SHP77 treated with DMSO at 0.1 percent for 48 hours (cell line): ENCODE measurements at places on chromosomes 4 and X.

DNA sequence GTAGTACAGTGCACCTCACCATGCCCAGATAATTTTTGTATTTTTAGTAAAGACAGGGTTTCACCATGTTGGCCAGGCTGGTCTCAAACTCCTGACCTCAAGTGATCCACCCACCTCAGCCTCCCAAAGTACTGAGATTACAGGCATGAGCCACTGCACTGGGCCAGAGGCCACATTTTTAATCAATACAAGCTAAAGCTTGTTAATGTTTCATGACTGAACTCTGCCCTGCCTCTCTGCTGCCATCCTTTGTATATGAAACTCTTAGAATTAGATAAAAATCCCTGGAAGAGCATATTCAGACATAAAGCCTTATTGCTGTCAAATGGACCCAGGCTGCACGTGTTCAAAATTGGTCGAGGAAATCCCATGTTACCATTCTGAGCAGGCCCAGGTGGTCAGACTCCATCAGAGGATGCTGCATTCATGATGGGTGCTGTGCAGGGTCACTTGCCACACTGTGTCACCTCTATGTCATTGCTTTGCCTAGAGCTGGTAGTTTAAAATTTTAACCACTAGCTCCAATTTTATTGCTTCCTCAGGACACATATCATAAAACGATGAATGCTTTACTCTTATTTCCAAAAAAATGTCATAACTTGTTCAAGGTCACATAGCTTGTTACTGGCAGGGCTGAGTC lies 45.2 kb downstream of the LNX1 start:
- DNase-seq, result no peak

DNA sequence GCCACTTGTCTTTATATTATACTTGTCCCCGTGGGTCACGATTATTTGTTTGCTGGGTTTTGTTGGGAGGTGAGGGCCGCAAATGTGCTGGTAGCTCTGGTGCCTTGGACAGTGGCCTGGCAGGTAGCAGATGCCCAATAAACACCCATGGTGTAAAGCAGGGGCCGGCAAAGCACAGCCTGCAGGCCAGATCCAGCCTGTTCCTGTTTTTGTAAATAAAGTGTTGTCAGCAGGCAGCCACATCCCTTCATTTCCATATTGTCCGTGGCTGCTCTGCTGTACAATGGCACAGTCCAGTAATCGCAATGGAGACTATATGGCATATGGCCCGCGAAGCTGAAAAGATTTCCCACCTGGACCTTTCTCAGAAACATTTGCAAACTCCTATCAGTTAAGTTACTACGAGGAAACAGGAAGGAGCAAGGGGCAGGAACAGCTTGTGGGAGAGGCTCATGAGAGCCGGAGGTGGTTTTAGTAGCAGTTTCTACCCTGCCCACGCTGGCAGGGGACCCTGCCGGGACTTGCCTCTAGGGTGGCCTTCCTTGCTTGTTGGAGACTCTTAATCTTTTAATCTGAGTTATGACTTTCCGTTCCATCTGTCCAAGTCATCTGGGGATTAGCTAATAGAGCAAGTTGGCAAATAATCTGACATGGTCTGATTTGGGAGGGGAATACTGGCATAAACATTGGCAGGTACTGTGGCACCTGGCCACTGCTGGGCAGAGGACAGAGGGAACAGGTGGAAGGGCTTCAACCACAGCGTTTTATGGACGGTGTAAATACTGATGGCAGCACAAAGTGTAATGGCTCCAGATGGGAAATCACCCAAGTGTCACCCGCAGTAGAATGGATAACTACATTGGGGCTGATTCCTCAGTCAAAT lies 19.6 kb downstream of the CLCN4 start:
- DNase-seq, result no peak

DNA sequence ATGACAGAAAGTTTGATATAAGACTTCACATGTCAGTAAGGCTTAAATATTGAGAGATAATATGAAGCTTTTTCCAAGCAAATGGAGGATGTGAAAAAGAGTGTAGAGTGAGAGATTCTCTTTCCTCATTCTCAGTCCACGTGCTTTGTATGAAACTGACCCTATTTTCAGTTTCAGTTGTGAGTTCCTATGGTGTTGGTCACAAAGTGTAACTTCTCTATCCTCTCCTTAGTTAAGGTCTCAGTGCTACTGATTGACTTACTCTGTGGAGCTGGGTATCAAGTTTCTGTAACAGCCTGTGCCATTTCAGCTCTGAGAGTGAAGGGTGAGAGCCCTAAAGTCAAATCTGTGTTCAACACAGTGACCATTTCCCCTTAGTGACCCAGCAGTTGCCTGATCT lies 277.2 kb downstream of the EPHA5 start:
- no peak for DNase-seq

- DNase-seq, result no peak
These were observed 31.6 kb downstream of the RNF4 start for GRCh38 chr4:2500547-2500946.

DNA sequence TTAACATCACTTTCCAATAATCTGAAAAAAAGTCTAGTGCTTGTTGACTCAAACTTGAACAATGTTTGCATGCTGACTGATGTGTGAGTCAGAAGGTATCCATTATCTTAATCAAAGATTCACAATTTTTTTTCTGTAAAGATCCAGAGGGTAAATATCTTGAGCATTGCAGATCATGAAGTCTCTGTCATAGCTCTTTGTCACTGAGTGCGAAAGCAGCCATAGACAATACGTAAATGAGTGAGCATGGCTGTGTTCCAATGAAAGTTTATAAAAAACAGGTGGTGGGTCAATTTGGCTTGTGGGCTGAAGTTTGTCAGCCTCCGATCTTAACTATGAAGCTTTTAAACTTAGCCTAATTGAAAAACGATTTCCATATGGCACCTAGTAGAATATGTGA lies 37.7 kb downstream of the NHS start:
- DNase-seq, result no peak

GRCh38 chr4:16977081-16977480 lies 78.6 kb upstream of the LDB2 start:
- no peak for DNase-seq

DNA sequence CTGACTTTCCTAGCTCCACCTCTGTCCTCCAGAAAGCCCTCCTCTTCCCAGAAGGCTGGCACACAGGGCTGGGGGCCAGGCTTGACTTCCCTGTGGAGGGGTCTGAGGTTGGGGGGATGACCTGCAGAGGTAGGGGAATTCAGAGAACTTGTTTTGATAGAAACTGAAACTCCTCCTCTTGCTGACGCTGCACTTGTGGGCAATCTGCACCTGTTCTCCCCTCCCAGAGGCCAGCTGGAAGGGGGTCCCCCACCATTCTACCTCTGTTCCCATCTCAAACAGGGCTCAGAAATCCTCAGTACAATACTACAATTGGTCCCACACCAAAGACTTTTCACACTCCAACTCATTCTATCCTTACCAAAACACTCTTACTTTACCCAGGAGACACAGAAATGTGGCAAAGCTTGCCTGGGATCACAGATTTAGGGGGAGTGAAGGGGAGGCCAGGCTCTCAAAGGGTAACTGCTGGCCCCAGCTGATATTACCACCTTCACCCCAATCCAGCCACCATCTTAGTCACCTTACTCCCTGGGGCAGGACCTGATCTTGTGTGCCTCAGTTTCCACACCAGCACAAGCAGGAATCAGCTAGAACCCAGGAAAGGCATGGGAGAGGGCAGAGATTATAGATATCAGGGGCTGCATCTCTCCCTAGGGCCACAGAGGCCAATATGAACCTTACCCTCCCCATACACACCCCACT lies 18.5 kb downstream of the OTUD5 start:
- DNase-seq, result no peak

- DNase-seq, result no peak
These were observed 1491.6 kb downstream of the TECRL start for GRCh38 chr4:62917649-62918048.

DNA sequence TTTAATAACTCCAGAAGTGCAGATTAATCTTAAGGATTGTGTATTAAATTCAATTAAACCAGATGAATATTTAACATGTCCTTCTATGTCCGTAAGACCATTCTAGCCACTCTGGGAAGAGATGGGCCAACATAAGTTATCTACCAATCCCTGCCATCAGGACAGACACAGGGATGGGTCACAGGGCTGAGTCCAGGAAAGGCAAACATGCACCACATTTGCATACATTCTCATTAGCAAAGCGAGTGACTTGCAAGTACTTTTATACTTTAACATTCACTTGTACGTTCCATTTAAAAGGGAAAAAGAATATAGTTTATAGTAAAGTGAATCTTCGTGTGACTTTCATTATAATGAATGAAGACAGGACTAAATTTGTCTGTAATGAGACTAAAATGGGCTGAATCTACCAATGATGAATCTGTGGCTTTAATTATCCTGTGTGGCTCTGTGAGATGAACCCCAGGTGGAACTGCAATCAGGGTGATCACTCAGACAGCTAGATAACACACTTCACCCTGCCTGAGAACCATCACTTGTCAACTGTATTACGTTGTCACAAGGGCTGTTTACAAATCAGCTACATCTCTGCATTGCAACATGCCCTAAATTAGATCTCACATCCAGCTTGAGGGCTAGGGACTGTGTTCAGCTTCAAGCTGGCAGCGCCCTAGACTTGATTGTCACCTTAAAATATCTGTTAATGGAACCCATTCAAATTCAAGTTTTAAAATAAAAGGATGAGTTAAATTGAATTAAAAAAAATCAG lies 77.2 kb downstream of the SH3KBP1 start:
- DNase-seq, result no peak

DNA sequence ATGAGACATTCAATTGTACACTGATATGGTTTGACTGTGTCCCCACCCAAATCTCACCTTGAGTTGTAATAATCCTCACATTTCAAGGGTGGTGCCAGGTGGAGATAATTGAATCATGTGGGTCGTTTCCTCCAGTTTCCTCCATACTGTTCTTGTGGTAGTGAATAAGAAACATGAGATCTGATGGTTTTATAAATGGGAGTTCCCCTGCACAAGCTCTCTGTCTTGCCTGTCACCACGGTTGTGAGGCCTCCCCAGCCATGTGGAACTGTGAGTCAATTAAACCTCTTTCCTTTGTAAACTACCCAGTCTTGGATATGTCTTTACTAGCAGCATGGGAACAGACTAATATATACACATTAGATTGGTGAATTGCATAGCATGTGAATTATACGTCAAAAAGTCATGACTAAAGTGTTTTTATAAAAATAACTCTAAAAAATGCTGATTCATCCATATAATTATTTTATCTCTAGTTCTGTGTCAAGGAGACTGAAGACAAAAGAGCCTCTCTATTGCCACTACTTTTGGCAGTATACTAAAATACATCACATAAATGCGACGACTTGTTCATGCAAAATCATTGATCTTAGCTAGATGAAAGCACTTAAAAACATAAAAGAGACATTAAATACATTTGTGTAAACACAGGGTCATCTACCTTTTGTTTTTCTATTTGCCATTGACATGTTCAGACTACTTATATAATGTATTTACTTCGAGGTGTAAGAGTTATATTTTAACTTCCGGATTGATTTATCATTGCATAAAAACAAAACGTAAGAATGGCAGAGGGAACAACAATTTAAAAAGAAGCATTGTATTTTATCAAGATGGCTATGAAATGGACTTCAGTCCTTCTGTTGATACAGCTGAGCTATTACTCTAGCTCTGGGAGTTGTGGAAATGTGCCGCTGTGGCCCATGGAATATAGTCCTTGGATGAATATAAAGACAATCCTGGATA lies 50.1 kb downstream of the YTHDC1 start:
- DNase-seq, result no peak

- DNase-seq, result no peak
These were observed 27.9 kb upstream of the PAPSS1 start for GRCh38 chr4:107747748-107748486.

DNA sequence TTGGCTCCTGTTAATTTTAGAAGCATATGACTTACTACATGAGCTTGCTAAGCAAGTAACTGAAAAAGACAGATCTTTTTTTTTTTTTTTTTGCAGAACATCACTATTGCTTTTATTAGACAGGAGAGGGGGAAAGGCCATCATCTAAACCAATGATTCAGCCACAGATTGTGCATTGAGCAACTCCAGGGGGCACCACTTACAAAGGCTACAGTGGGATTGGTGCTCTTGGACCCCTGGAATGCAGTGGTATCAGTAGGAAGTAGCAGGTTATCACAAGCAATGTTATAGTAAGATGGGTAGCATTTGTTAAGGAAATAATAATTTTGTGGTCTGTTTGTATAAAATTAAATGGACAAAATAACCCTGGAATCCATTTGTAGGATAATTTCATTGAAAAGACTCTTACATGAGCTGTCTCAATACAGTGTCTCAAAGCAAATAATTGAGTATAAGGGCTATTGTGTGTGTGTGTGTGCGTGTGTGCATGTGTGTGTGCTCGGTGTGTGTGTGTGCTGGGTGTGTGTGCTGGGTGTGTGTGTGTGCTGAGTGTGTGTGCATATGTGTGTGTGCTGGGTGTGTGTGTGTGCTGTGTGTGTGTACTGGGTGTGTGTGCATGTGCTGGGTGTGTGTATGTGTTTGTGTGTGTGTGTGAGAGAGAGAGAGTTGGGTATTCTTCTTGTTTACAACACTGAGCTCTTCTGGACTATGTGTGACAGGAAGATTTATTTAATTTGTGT lies 296.3 kb downstream of the PCDH7 start:
- DNase-seq, result no peak

- DNase-seq, result no peak
These were observed 17.8 kb downstream of the ZNF81 start for GRCh38 chrX:47854474-47854873.

DNA sequence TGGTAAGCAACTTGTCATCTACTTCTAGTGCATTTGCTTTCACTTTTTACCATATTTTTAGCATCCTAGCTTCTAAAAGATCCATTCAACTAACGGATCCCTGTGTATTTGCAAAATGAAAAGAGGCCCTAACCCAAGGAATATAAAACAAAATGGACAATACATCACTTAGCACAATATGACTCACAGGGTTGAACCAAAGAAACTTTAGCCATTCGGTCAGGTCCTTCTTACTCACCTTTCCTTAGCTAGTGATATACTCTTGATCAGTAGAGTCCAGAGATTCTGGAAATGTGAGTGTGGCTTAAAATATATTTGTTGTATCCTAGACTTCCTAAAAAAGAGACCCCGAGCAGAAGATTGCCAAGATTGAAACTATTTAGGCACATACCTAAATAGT lies 19.5 kb downstream of the TMPRSS11E start:
- DNase-seq, result no peak

DNA sequence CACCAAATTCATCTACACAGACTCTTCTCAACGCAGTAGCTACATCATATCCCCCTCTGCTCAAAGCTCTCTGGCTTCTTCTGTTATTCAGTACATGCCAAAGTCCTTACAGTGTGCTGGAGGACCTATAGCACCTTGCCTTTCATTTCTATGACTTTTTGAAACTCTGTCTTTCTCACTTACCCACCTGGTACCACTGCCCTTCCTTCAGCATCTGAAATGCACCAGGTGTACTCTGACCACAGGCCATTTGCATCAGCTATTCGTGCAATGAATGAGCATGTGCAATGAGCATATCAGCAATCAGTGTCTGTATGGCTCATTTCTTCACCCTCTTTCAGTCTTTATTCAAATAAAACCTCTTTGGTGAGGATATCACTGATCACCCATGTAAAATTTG lies 399.9 kb downstream of the RAB28 start:
- DNase-seq, result no peak
